ENCODE measurements at places on chromosomes 2 and 18.

- DNase-seq: peak; percentile 53
Measured at GRCh38 chr2:37711308-37711731, 39.9 kb upstream of the CDC42EP3 start.

- no peak for DNase-seq
Measured at GRCh38 chr2:66370824-66371223, 64.1 kb upstream of the MEIS1 start.

DNA sequence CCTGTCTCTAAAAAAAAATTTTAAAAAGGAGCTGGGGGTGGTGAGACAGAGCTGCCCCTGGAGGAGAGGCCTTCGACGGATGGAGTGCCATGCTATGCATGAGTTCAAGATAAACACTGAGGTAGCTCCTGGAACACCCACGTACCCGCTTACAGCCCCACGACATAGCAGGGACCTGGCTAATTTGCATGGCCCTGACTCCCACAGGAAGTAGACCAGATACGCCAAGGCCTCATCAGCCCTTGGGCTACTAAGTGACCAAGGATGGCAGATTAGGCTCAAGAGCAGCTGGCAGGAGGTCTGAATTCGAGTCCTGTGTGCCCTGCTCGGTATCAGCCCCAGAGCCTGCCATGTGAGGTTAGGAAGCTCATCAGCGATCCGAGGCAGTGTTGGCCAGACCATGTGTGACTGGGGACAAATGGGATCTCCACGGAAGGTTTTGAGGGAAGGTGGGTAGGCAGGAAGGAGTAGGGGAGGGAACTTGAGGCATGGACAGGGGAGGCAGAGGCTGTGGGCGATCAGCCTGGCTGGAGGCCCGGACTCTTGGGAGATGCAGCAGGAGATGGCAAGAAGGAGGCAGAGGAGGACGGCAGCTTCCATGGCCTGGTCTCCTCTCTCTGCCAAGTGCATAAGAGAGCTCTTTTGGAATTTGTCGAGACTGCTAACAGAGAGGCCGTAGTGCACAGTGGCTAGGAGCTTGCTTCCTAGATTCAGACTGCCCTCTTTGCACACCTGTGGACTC is 218.3 kb downstream of the GLI2 start:
- DNase-seq: no peak

- DNase-seq: no peak
Measured at GRCh38 chr2:726169-726568, 49.0 kb upstream of the TMEM18 start.

DNA sequence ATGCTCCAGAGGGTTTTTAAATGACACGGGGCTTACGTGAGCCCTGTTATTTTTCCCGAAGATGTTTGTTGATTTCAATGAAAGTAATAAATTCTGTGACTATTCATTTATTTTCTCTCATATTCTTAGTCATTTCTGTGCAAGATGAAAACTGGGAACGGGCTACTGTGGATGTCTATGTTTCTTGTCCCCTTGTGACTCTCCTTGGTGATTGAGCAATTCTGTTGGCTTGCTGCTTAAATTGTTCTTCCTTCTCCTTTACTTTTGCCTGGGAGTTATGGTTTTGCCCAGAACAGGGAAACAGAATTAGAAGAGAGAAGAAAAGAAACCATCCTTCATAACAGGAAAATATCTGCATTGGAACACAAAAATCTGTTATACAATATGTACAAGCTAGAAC is 508.2 kb upstream of the DSEL start:
- no peak for DNase-seq

DNA sequence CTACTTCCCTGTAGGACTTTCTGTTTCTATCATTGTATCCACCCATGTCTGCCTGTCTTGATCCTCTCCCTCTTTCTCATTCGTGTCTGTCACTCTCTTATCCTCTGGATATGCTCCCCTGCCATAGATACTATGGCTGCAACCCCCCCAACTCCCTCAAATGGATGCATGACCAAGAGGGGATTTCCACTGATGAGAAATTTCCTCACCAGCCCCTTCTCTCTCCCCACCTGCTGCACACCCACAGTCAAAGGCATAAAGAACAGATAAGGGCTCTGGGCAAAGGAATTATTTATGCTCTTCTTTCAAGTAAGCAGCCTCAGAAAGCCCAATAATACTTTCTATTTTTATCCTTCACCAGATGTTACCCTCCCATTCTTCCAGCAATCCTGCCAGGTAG is 121.3 kb downstream of the FOXI3 start:
- DNase-seq: no peak

DNA sequence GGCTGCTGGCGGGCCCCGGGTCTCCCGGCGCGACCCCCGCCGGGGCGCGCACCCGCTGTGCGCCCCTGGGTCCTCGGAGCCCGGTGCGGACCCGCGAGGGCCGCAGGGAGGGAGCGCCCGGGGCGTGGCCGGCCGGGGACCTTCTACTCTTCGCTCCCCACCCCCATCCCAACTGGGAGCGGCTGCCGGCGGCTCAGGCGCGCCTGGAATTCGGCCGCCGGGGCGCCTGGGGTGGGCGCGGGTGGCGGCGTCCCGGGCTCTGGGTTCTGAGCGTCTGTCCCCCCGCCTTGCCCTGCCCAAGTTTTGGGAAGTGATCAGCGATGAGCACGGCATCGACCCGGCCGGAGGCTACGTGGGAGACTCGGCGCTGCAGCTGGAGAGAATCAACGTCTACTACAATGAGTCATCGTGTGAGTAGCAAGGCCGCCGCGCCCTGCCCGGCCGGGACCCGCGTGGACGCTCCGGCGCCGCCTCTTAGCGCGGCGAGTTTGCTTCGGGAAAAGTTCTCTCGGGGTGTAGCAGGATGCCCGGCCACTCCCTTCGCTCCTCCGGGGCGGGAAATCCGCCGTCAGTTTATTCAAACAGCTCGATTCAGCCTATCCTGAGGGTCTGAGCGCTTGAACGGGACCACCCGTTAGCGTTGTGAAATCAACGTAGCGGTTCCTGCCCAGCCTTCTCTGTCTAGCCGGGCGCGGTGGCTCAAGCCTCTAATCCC is 502 bp downstream of the TUBB6 start:
- DNase-seq: peak; percentile 58

- no peak for DNase-seq
Measured at GRCh38 chr2:9556121-9556743, 602 bp upstream of the ADAM17 start.

DNA sequence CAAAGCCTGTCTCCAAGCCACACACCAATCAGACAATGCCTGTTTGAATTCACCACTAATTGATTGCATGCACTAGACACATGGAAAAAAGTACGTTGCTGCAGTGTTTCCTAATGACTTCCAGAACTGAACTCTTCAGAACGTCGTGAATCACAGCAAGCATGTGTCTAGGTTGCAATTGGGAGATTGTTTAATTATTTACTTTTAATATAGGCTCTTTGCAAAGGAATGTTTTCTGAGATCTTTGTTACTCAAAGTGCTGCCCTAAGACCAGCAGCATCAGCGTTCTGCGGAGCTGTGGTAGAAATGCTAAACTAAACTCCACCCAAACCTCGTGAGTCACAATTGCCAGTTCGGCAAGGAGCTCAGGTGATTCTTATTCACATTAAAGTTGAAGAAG is 52.7 kb upstream of the CCDC68 start:
- DNase-seq: no peak

DNA sequence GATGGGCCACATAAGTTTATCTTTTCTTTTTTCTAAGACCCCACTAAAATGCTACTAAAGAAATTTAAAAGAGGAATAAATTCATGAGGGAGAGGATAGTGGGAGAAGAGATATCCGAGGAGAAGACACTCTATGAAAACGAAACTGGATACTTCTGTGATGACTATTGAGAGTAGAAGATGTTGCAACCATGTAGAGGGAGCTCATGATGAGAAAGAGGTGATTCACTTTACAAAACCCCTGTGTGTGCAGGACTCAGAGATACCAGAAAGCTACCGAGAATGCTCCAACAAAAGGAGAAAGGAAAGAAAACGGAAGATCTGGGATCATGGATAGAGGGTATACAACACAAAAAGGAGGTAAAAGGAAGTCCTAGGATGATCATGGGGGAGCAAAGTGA is 34.9 kb downstream of the SLC38A11 start:
- DNase-seq: no peak

GRCh38 chr2:163395602-163396001 is 340.2 kb downstream of the FIGN start:
- no peak for DNase-seq

DNA sequence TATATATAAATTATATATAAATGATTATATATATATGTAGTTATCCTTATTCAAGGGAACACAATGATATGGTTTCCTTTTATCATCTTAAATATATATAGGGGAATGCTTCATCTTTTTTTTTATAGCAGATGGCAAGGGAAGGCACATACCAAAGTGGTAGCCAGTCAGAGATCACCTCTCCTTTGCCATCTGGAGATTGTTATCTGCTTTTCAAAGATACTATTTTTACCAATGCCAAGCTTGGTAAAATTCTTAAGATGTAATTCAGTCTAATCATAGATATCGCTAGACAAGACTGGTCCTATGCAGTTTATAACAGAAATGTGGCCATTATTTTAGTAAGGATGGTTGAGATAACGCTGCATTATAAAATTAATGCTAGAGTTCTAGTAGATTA is 64.7 kb upstream of the DSEL start:
- DNase-seq: no peak

DNA sequence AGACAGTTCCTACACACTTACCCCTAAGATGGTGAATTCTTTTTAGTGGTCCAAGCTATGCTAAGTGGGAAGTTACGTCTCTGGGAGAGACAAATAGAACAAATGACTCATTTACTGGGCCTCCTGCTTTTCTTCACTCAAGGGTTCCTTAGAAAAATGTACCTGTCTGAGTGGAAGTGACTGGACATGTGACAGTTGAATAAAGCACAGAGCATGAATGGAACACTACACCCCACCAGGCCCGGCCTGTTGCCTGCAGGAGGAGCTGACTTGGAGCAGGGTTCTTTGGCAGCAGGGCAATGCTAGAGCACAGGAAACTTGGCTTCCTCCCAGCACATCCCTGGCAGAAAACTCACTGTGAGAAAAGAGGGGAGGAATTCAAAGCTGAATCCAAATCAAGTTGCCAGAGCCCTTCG is 451.0 kb upstream of the SETBP1 start:
- no peak for DNase-seq

- no peak for DNase-seq
Measured at GRCh38 chr2:50065835-50066234, 911.5 kb upstream of the FSHR start.

- no peak for DNase-seq
Measured at GRCh38 chr2:189683348-189683747, 8.9 kb downstream of the ANKAR start.

GRCh38 chr2:159497256-159497655 is 119.1 kb downstream of the BAZ2B start:
- no peak for DNase-seq

GRCh38 chr2:215613888-215614287 is 178.0 kb upstream of the FN1 start:
- DNase-seq: no peak

DNA sequence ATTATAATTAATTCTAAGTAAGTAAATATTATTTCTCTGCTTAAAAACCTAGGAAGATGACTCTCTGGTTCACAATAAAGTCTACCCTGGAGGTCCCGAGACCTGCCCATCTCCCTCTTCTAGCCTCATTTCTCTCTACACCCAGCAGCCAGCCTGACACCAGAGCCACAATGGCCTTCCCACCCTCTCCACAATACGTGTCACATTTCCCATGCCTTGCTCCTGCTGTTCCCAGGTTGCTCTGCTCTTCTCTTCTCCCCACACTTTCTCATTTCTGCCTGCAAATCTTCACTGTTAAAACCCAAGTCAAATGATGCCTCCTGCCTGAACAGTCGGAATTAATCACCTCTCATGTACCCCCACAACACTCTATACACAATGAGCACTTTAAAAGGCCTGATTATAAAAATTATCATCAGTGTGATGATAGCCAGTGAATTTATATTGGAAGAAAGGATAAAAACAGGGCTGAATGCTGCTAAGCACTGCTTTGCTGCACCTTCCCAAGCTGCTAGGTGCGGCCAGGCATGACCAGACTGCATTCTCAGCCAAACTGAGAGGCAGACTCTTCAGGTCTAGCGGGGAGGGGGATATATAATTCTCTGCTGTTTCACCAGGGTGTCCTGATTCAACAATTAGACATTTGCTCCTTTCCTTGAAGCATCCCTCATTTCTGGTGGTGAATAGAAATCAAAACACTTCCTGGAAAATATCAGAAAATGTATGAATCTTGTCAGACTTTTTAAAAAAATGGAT is 160.6 kb downstream of the DTNA start:
- DNase-seq: no peak

- DNase-seq: no peak
Measured at GRCh38 chr18:50051288-50051687, 143.7 kb downstream of the MYO5B start.

GRCh38 chr2:65390134-65390533 is 42.3 kb downstream of the SPRED2 start:
- DNase-seq: no peak

DNA sequence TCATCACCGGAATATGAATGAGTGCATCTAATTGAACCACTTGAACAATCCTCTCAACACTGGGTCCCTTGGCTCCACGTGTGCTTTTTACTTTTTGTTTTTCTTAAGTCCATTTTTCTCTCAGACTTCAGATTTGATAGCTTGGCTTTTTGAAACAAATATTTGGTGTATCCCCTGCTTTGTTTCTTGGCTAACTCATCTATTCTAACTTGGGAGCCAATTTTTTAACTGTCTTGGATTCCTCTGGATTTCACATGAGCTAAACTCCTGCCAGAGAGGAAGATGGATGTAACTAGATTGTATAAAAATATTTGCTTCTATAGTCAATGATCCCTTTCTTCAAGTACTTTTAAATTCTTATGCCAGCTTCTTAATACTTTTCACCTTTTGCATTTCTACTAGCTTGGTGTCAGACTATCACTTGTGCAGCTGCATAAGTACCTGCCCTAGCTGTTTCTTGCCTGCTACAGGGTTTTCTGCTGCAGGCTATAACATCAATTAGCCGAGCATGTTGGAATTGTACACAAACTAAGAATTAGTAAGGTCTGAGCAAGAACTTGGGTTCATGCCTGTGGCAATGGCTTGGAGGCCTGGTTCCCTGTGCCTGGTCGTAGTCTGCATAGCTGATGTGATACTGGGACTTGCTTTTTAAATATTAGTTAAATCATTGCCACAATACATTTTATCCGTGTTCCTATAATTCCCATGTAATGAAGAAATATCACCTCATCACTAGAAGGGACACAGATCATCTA is 281.5 kb downstream of the EN1 start:
- no peak for DNase-seq

DNA sequence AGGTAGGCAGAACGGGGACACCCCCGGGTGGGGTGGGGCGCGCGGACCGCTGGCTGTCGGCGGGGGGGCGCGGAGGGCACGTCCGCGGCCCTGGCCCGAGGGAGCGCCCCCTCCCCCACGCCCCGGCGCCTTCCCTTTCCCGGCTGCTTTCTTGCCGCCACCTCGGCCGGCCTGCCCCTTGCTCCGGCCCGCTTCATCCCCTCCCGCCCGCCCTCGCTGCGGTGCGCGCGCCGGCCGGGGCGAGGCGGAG is 443 bp downstream of the VAPA start:
- DNase-seq: no peak

- DNase-seq: no peak
Measured at GRCh38 chr2:117985092-117985491, 28.8 kb downstream of the CCDC93 start.

- peak; percentile 18 for DNase-seq
Measured at GRCh38 chr2:26068602-26069298, 34.9 kb downstream of the RAB10 start.
